ENCODE measurements at places on chromosomes 6 and 20. TPM values are rescaled to one million over a fixed set of nuclear protein-coding genes. Genes with fewer than 3 reads are reported as not detected.
A peak's percentile ranks its signal among the peaks of the same experiment; 100 is the strongest.

DNA sequence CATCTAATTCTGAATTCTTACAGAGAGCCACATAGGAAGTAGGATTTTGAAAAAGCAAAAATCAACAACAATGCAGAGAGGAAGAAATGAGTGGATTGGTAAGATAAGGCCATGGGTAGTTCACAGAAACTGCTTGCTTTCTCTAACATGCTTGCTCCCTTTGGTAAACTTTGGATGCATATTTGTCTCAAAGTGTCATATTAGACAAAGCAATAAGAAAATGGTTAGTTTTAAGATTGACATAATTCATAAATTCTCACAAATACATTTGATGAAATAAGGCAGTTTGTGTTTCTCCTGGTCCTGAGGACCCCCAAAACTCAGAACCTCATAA lies 31.7 kb downstream of the UTRN start:
- no peak for DNase-seq

GRCh38 chr6:131765081-131765803 lies 42.6 kb upstream of the ENPP1 start:
- DNase-seq = no peak

- DNase-seq = no peak
Observed at GRCh38 chr20:42130810-42131596, 512.8 kb upstream of the CHD6 start.

- DNase-seq = no peak
Observed at GRCh38 chr20:44540834-44541233, 19.0 kb upstream of the SERINC3 start.

GRCh38 chr20:35311409-35311808 lies 19.2 kb upstream of the FAM83C start:
- DNase-seq = no peak

- no peak for DNase-seq
Observed at GRCh38 chr6:43793875-43794242, 23.8 kb downstream of the VEGFA start.

DNA sequence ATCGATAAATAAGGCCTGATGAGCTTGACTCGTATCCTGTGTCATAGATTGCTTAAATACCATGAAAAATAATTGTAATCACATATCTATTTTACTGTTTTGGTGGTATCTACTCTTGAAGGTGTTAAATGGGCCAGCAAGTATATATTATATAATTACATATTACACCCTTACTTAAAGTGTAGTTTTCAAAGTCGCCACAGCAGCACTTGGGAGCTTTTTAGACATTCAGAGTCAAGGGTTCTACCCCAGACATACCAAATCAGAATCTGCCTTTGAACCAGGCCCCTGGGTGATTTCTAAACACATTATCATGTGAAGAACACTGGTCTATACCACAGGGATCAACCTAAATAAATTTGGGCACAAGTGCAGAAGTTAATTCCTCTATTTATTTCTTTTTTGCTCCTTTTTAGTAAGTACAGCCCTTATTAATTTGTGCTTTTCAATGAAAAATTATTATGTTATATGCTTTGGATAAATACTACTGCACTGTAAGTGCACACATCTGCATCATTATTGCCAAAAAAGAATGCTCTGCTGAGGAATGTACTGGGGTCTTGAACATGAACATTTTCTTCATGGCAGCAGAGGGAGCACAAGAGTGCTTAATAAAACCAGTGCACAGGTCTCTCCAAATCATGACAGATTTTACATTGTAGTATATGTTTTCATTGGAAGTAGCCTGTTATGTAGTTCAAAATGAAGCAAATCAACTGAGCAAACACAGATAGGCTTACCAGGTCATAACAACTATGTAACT lies 3.1 kb upstream of the ATXN1 start:
- DNase-seq = no peak

DNA sequence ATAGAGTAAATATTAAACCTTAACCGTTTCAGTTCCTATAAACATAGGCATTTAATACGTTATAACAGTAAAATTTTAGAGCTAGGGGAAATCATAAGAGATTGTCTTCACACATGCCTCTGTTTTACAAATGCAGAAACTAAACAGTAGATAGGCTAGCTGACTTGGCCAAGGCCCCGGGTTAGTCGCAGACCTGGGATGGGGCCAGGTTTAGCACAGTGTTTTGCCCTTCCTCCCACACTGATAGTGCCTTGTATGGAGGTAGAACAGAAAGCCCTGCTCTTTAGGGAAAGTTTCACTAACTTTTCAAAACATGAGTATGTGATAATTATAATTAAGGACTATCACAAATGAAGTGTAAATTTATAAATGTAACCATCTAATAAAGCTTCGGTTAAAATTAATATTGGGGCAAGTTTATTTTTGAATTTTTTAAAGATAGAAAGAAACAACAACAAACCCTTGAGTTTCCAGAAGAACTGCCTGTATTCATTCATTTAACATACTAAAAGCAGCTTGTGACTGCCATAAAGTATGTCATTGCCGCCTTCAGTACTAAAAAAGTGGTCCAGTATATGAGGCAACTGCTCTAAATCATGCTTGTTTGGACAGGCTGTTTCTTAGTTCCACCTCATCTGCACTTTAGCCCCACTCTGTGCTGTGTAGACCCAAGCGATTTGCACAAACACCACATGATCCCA lies 62.5 kb upstream of the LOC128125822 start:
- peak; percentile 8 for DNase-seq

DNA sequence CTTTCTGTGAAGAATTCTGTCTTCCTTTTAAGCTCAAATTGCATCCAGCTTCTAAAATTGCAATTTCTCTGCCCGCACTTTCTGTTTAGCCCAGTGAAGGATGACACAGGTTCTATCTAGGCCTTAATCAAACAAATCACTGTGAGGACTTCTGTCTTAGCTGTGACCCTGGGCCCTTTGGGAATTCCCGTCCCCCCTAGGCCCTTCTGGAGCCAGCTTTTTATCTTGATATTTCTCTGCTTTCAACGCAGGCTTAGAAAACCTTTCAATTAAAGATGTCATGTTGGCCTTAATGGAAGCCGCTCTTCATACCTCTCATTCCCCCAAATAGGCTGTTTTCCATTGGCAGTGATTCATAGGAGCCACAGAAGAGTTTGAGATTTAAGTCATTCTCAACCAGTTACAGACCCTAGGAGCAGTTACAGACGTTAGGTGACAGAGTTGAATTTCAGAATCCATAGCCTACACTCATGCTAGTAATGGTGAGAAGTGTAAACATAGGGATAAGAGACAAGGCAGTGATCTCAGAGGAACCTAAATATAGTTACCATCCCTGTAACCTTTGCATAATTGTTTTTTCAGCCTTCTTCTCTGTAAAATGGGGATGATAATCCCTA lies 74.8 kb upstream of the FLRT3 start:
- no peak for DNase-seq

Gene ENPP3
- 5.1 TPM for polyA plus RNA-seq

Gene OR2B6
- not detected for polyA plus RNA-seq

DNA sequence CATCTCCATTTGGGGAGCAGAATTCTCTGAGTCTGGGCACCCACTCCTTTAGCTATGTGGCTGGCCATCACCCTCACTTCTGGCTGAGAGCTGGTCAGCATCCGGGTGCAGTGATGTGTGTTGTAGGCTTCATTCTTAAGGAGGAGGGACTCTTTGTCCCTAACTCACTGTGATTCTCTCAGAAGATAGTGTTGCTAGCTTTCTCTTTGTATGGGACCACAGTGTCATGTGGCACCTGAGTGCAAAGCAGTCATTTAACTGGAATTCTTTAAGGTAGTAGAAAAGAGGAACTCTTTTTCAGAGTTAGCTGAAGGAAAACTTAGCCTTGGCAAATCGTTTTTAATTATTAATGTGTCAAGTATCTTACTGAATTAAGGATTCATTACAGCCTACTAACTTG lies 165.9 kb downstream of the JARID2 start:
- no peak for DNase-seq

Gene ADGB
- polyA plus RNA-seq = 0.95 TPM

Gene LY6G5B
- 35.1 TPM for polyA plus RNA-seq

Gene NKAPL
- 2.8 TPM for polyA plus RNA-seq

Gene DYNLT1
- polyA plus RNA-seq = 176 TPM

DNA sequence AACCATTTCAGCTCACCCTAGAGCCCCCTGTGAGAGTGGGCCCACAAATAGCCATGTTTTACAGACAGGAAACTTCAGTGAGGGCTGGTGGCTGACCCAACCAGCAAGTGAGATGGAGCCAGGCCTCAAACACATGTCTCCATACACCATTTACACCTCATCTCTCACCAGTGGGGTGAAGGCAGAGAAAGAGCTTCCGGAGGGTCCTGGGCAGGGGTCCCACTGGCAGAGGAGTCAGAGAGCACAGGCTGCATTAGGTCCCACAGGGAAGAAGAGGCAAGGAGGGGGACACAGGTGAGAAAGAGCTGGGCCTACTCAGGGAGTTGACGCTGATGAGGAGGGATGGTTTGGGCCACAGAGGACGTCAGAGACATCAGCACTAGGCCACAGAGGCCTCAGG lies 172.6 kb downstream of the VEGFA start:
- no peak for DNase-seq

DNA sequence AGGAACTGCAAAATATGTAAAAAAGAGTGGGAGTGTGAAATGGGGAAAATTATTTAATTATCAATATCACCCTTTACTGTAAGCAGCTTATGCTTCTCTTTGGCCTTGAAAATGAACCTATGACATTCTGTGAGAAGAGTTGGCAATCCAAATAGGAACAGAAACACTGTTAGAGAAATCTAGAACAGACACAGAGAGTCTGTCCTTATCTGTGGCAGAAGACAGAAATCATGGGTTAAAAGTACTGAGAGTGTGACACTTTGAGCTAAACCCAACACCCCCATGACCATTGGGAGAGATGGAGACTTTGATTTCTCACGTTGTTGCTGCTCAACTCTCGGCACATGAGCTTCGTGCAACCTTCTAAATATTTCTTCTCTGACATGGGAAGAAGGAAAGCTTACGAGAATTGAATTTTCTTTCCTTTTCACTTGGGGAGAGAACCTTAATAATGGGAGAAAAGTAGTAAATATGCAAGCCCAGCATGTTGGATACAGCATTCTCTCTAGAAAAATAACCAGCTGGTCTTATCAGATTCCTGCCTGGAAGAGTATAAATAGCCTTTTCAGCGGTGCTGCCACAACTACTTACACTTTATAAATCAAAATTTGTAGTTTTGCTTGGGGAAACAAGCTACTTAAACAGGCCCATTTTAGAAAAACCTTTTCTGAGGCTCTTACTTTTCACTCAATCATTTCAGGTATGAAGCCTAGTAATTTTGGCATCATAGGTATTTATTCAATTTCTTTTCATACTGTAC lies 49.4 kb upstream of the NOX3 start:
- no peak for DNase-seq

Gene COL9A3
- polyA plus RNA-seq = 30.0 TPM

Gene MOXD1
- 182 TPM for polyA plus RNA-seq

- DNase-seq = no peak
Observed at GRCh38 chr6:137181891-137182653, 8.6 kb upstream of the IL22RA2 start.

DNA sequence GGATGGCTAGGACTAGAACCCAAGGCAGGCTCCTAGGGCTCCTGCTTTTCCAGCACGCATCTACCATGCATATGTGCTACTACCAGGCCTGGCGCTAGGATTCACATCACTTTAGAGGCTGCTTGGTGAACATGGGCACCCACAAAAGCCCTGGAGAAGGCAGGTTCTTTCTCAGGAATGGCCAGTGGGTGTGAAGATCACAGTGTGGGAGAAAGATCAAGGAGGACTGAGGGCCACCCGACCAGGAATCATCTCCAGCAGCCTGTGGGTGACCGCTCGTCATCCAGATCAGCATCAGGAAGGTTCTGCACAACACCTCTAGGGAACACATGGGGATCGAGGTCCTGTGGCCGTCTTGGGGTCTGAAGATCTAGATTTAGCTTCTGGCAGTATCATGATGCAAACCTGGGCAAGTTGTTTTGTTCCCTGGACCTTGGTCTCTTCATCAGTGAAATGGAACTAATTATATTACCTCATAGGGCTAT lies 27.3 kb downstream of the SRSF3 start:
- DNase-seq = no peak

Gene PAX1
- not detected for polyA plus RNA-seq

- DNase-seq = no peak
Observed at GRCh38 chr20:60453388-60454246, 495.4 kb downstream of the CDH26 start.

Gene SNX21
- polyA plus RNA-seq = 16.2 TPM

- DNase-seq = no peak
Observed at GRCh38 chr6:53734473-53735299, 60.1 kb upstream of the LRRC1 start.

- no peak for DNase-seq
Observed at GRCh38 chr6:116924245-116924644, 47.2 kb downstream of the RFX6 start.

Gene SRSF12
- 12.2 TPM for polyA plus RNA-seq

Gene ARHGAP40
- polyA plus RNA-seq = 1.1 TPM

DNA sequence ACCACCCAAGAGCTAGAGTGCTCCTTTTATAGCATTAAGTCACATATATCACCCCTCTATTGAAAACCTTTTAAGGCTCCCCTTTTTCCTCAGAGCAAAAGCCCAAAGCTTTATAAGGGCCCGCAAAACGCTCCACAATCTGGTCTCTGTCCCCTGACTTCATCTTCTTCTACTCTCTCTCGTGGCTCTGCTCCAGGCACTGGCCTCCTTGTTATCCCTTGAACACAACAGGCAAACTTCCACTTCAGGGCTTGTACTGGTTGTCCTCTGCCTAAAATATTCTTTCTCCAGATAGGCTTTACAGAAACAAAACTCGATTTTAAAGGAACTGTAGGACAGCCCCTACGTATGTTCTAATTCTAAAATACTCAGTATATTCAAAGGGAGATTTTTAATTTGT lies 44.0 kb upstream of the SPDEF start:
- DNase-seq = no peak

Gene SSTR4
- polyA plus RNA-seq = not detected

DNA sequence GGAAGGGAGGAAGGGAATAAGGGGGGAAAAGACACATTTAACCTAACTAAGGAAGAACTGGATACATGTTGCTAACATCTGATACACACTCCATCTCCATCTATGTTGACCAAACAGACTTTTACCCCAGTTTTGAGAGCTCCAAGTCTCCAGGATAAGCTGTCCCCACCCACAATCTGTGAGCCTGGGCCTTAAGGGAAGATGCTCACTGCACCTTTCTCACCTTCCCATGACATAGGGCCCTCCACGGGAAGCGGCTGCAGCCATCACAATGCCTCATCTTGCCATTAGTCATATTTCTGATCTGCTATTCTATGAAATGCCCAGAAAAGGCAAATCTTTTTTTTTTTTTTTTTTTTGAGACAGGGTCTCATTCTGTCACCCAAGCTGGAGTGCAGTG lies 126.6 kb upstream of the SALL4 start:
- DNase-seq = no peak

GRCh38 chr6:20575125-20575524 lies 40.9 kb downstream of the CDKAL1 start:
- DNase-seq = no peak

Gene GPR63
- polyA plus RNA-seq = 3.3 TPM

Gene CRISP2
- not detected for polyA plus RNA-seq

DNA sequence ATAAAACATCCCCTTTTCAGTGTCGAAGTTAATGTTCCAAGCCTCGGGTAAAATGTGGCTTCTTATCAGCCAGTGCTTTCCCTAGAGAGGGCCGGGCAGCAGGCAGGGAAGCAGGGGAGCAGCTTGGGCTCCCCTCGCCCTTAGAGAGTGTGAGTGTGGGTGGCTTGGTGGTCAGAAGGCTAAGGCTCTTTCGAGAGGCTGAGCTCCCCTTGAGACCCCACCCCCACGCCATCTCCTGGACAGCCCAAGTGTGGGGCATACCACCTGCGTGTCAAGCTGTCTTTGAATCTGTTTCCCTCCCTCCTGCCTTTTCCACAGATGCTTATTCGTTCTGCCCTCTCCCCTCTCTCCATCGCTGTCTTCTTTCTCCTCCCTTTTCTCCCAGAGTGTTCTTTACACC lies 95.1 kb upstream of the FOXP4 start:
- no peak for DNase-seq
